ENCODE measurements at places on chromosomes 7 and 10. TPM values are rescaled to one million over a fixed set of nuclear protein-coding genes. Genes with fewer than 3 reads are reported as not detected.

ASIC3 gene
- total RNA-seq: 1.1 TPM

ZNF316 gene
- 9.8 TPM for total RNA-seq

DNAH11 gene
- 0.40 TPM for total RNA-seq

GRCh38 chr10:130022086-130022485 is 58.0 kb upstream of the EBF3 start:
- no peak for DNase-seq

DNA sequence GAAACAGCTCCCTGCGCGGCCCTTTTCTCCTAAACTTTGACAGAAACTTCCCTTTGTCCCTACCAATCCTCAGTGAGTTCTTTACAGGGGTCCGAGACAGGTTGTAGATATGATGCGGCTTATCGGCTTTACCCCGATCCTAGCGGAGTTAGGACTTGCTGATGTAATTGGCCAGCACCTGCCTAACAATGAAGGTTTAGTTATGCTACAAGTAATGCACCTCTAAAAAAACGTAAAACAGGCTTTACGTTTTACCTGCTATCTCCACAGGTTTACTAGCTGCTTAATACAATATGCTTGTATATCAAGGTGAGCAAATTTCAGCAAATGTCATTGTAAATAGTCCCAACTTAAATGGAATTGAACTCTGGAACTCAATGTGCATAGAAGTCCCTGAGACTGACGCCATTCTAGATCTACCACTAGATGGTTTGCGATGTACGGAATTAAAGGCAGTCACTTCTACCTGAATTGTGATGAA is 697 bp upstream of the SNX13 start:
- no peak for DNase-seq

DNA sequence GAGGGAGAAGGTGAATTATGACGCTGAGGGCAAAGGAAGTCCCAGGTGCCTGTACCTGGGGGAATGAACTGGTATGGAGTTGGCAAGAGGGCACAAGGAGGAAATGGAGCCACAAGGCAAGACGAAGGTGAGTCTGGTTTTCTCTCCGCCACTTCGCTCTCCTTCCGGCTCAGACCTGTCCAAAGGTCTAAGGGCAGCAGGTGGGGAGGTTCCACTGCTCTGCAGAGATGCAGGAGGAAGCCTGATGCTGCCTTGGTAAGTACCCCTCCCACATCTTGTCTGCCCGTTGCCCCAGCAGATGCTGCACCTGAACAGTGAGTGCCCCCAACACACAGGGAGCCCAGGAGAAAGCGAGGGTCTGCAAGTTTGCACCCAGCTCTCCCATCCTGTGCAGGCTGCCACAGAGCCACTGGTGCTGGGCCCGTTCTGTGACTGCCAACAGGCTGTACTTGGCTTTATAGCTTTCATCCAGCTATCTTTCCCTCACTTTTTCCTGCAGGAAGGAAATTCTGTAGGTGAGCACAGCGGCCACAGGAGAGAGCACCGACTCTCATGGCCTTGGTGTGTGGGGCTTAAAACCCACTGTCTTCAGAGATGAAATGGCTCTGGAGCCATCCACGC is 235.2 kb downstream of the COBL start:
- no peak for DNase-seq

DNA sequence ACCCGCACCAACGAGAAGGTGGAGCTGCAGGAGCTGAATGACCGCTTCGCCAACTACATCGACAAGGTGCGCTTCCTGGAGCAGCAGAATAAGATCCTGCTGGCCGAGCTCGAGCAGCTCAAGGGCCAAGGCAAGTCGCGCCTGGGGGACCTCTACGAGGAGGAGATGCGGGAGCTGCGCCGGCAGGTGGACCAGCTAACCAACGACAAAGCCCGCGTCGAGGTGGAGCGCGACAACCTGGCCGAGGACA is 1.6 kb downstream of the VIM start:
- no peak for DNase-seq

DNA sequence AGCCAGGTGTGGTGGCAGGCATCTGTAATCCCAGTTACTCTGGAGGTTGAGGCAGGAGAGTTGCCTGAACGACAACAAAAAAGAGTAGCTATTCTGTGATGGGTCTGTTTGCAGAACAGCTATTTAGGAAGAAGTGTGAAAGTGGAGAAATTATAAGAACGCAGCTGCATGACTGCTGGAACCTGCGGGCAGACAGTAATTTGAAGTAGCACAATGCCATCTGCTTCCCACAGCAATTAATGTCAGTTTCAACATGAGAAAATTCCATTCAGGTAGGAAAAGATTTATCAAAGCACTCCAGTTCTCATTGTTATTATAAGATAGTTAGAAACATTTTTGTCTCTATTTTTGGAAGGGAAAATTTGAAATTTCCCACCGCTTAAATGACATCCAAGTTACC is 21.5 kb downstream of the LAMB1 start:
- no peak for DNase-seq

DNA sequence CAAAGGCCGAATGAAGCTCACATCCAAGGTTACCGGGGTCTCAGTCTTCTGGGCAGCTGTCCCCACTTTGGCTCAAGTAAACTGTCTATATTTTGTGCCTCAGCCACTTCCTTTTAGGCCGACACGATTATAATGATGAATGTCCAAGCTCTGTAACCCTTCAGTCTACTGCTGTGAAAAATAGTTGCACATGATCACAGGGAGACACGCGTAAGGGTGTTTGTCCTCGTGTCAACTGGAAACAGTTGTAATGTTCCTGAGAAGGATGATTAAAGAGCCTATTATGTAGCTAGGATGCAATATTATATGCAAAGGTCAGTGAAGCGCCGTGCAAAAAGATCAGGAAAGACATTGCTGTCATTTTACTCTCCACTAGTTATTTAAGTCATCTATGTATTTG is 559.9 kb downstream of the SDK1 start:
- no peak for DNase-seq

DNA sequence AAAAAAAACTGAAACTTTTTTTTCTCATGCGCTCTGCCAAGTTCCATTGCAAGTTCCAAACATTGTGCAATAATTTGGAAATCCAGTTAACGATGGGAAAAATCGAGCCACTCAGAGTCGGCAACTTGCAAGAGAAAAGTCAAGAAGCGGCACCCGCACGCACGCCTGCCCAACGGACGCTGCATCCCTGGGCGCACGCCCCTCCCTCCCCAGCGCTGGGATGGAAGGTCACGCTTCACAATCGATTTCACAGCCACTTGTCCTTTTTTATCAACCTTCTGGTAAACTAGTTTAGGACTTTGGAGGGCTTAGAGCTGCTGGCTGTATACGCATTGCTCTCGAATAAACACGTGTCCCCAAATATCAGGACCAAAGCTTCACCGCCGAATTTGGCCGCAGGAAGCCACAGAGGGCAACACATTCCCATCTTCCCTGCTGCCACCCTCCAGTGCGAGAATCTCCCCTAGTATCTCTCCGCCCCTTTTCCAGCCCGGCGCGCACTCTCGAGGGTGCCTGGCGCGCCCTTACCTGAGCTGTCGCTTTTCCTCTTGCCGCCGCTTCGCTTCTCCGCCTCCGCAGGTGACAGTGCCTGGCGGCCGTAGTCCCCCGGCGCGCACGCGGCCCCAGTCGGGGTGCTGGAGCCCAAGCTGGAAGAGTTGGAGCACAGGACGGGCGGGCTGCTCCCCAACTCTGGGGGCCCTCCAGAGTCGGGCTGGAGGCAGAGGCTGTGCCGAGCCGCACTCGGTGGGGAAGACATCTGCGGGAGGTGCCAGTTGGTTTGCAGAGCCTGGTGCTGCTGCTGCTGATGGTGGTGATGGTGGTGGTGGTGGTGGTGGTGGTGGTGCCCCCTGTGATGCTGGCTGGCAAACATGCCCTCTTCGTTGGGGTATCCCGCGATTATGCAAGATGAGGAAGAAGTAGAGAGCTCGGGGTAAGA is 857 bp downstream of the MEOX2 start:
- DNase-seq: no peak

- no peak for DNase-seq
Measured at GRCh38 chr10:23293973-23294590, 50.5 kb downstream of the C10orf67 start.

DNA sequence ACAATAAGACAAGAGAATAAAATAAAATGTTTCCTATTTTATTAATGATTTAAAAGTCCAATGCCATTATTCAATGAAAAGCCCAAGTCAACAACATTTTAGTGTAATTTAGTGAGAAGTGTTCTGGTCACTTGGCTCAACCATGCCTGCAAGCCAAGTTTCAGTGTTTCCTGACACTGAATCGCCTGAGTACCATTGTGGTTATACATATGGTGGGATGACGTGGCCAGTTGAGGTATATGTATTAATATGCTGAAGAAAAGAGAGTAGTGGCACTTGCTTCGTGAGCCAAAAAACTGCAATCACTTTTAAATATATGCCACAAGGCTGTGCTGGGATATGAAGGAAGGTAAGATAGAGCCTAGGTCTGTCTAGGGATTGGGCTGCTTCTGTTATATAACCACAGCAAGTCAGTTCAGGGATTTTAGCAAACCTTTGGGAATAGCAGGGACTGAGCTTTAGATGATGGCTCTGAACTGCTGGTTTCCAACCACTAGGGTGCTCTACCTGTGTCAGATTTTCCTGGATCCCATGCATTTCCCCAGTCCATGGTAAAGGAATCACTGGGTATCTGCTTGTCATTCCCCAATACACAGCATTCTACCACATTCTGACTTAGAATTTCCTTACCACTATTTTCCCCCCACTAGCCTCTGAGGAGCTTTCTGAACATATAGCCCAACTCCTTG is 214.0 kb upstream of the PRPS1L1 start:
- DNase-seq: no peak

GRCh38 chr10:13421382-13421917 is 73.4 kb upstream of the SEPHS1 start:
- no peak for DNase-seq

- DNase-seq: no peak
Measured at GRCh38 chr7:81669476-81670105, 100.3 kb downstream of the HGF start.

DNA sequence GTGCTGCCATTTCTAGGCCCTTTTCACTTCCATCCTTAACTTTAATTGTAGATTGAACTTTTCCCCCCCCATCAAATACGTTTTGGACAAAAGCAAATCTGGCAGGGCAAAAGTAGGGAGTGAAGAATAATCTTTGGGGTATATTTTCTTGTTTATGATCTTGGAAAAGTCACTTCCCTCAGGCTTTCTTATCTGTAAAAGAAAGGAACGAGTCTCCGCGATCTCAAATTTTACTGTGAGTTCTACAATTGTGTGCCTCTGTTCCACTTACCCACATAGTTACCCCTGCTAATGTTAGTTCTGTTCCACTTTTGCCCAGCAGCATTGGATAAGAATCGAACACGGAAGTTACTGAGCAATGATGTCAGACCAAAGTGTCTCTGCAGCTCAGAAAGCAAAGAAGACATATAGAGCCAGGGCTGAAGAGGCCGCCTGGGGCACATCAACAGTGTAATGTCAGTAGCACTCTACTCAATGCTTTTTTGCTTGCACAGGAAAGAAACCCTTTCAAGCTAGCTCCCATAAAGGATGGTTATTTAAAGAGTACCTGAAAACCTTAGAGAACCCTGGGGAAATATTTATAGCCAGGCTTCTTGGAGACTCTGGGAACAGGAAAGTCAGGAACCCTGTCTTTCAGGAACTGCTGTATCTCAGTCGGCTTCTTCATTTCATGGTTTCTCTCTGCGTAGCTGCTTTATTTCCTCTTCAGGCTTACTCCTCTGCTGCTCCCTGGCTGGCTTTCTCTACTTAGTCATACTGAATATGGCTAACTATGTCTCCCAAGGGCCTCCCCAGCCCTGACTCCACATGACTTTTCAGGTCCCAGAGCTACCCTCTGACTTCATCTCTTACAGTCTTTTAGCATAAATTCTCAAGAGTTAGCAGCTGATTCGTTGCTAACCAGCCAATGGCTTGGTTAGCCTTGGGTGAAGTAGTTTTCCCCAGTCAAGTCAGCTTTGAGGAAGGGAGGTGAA is 123.7 kb upstream of the FAM3C start:
- no peak for DNase-seq

DNA sequence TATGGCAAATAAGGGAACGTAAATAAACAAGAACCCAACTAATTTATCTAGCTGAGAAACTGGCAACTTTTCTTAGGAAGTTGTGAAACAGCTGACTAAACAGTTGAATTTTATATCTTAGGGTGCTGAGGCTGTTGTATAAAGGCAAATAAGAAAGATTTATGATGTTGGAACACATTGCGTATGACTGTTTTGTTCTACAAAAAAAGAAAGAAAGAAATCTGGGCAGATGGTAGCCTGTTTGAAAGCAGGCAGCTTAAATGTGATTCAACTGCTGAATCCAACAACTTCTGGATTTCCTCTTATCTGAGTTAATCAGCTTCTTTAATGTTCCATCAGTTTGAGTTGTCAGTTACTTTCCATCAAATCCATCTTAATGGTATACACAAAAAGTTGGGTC is 214.5 kb downstream of the SNX13 start:
- DNase-seq: no peak

DNA sequence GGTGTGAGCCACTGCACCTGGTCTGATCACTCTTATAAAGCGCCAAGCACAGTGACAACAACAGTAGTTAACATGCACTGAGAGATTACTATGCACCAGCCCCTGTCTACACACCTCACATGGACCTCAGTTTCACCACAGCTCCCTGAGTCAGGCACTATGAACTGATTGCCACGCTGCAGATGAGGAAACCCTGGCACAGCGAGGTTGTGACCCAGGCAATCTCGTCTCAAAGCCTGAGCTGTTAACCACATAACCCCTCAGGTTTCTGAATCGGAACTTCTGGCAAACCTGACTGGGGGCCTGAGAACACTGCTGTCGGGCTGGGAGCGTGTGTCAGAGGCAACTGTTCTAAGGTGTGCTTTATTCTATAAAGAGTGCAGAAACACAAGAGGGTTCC is 150.8 kb downstream of the RNF216 start:
- DNase-seq: no peak

- no peak for DNase-seq
Measured at GRCh38 chr10:6207658-6208057, 4.9 kb downstream of the PFKFB3 start.

Measured in NCI-H460 (cell line).